ENCODE measurements at places on chromosomes 5 and 9.

DNA sequence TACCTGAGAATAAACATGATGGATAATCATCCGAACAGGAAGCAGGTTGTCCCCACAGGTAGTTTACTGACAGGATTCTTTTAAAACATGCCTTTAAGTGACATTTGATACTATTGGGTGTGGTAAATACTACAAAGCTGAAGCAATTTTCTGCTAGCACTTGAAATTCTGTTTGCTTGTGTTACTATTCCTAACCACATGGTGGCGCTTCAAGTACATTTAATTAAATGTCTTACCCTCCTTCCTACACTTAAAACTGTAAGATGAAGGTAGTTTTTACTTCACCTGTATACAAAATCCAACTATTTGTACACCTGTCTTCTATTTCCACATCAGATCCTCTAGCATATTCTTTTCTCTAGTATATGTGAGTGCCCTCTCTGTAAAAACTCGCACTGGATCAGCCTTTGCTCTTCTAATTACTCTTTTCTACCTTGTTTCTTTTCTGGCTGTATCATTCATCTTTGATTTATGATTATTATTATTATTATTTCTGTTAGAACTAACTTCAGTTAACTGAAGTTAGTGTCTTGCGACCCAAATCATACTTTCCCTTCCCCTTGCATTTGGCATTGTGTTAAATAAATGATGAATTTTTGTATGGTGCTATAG, 18.4 kb downstream of the SLC25A46 start:
- no peak for DNase-seq

DNA sequence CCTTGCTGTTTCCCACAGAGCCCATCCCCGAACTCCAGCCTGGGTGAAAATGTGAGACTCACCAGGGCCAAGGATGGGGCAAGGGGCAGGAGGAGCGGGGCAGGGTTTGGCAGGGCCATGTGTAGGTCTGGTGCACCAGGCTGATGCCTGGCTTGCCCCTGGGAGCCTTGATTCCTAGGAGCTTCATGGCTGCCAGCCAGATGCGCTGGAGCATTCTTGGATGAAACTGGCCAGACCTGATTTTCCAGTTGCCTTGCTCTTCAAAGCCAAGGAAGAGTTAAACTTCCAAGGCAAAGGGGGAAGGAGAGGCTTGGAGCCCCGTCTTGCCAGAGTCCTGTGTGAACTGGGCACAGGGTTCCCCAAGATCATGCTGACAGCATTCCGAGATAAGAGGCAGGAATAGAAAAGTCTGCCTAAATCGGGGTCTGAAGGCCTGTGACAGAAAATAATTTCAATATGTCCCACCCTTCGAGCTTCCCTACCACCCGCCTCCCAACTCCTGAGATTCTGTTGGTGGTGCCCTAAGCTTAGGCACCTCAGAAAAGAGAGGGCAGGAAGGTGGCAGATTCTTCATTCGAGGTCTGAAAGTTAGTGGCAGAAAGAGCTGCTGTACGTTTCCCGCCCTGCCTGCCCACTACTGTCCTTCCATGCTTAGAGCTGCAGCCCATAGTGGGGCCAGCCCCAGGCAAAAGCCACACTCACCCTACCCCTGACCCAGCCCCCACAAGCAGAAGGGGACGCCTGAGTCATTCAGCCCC, 20.4 kb downstream of the FAT2 start:
- no peak for DNase-seq

GRCh38 chr5:116655431-116655830, 80.8 kb upstream of the SEMA6A start:
- no peak for DNase-seq

GRCh38 chr5:27252911-27253310, 214.5 kb upstream of the CDH9 start:
- DNase-seq, result no peak

- DNase-seq, result no peak
Observed at GRCh38 chr5:124231230-124231629, 515.2 kb downstream of the ZNF608 start.

GRCh38 chr5:31226651-31227050, 33.2 kb downstream of the CDH6 start:
- DNase-seq, result no peak

DNA sequence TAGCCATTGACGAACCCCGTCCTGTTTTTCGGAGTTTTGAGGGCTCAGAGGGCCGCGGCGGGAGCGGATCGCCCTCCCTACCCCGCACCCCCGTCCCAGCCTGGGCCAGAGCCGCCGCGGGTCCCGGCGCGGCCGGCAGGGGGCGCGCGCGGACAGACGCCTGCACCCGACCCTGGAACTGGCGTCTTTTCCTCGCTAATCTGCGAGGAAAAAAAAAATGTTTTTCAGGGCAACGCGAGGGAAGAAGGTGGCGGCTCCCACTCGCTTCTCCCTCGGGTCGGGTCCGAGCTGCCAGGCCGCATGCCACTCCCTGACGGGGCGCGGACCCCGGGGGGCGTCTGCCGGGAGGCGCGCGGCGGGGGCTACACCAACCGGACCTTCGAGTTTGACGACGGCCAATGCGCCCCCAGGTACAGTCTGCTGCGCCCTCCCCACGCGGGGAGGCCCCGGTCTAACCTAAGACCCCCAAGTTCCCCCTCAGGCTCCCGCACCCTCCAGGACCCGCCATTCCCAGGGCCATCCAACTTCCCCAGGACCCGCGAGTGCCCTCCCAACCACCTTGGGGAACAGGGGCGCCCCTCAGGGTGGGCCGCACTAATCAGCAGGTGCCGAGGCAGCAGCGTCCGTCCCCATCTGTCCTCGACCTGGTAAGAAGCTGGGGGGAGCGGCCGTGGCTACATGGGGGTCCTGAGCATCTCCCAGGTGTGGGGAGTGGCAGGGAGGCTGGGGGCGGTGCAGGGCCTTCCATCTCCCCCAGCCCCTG, at the start of gene KCNT1:
Gene KCNT1, plus strand, starts transcription at position 227 of the 763 bp plus-strand sequence. Its CDS starts 74 bp downstream, at position 301.
- DNase-seq, result peak; percentile 10

DNA sequence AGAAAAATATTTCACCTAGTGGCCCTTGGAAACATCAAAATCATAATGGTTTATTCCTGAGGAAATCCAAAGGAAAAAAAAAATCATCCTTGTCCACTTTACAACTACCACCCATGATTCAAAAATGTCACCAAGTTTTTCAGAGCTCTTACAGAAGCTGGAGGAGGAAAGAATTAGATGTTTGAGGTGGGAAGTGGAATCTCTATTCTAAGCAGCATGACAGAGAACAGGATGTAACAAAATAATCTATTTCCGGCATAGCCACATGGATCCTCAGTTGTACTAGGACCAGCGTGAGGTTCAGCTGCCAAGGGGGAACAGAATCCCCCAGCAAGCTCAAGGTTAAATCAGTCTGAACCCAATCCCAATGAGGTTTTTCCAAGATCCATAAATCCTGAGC, 40.2 kb downstream of the FBXW11 start:
- DNase-seq, result no peak

DNA sequence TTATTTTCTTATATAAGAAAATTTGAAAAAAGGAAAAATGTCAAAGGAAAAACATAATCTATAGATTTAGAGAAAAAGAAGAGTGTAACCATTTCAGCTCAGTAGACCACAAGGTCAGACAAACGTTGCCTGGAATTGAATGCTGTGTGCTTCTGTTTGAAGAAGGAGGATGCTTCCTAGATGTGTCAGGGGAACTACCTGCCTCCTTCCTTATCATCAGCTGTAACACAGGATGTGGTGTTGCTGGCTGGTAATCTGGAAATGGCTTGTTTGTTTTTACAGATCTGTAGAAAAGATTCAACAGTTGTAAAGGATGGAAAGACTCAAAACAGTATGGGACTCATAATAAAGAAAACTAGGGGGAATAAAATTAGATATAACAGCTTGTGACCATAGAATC, 160.7 kb upstream of the MEF2C start:
- no peak for DNase-seq

- no peak for DNase-seq
Observed at GRCh38 chr5:94395468-94395867, 222.9 kb downstream of the KIAA0825 start.

DNA sequence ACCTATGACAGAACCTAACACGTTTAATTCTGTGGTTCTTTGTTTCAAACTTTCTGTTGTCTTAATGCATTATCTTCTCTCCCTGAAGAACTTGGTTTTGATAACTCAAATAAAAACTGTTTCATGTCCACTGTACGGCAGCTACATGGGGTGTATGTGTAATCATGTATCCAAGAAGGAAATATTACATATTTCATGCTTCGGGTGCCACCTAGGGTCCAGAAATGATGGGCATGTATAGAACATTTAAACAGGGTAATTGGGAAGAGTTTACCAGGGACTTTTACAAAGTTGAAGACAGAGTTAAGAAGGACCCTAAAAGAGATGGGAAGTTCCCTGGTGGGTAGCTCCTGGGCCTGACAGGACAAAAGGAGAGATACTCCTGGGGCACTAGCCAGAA, 291.3 kb downstream of the FBXL7 start:
- DNase-seq, result no peak

DNA sequence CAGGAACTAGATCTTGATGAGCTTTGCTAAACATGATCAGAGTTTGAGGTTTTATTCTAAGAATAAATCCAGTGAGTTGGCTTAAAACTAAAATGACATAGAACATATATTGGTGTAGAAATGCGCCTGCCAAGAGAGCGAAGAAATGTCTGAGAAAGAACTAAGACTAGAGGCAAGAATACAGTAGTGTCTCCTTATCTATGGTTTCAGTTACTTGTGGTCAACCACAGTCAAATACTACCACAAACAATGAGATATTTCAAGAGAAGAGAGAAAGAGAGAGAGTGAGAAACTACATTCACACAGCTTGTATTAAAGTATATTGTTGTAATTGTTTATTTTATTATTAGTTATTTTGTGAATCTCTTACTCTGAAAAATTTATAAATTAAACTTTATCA, 254.4 kb upstream of the CDH10 start:
- DNase-seq, result no peak

DNA sequence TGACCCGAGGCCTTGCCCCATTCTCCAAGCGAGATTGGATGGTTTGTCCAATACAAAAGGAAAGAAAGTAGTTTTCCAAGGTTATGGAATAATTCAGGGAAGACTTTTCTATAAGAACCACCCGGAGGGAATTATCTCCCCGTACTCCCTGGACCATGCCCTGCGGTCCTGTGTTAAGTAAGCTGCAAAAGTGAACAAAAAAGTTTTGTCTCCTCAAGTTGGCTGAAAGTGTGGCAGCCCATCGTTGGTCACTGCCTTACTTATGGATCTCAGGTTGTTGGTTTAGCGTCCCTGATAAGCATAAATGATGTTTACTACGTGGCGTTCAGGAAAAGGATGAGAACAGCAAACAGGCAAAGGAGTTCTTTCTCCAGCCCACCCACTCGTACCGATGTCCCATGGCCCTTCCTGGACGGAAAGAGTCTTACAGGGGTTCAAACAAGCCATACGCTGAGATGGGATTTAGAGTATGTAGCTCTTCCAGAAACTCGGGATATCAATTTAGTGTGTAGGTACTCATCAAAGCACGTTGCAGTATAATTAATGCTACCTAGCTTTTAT, 413 bp upstream of the AUH start:
- DNase-seq, result no peak

DNA sequence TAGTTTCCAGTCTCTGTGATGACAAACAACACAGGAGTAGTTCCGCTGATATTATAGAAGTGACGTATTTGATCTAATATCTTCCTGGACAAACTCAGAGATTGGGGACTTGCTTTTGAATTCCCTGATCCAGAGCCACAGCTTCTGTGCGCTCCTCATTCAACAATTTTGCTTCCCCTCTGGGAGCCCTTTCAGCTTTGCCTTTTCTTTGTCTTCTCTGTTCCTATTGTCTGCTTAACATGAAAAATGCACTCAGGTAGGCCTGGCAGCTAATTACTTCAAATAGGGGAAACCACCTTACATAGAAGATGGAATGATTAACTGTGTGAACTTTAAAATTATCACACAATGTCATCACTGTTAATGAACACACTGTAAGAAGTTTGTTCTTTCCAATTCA, 192.9 kb downstream of the EPB41L4A start:
- no peak for DNase-seq

GRCh38 chr5:38143384-38143783, 115.0 kb upstream of the EGFLAM start:
- no peak for DNase-seq

GRCh38 chr5:179874536-179875292, 16.1 kb upstream of the MRNIP start:
- DNase-seq, result no peak

- no peak for DNase-seq
Observed at GRCh38 chr5:132465059-132465707, 25.4 kb downstream of the IRF1 start.

- no peak for DNase-seq
Observed at GRCh38 chr5:60541980-60542379, 158.0 kb downstream of the DEPDC1B start.

Data from activated naive CD4-positive, alpha-beta T cell (primary cell).